GM18507 (cell line): ENCODE measurements at places on chromosomes 2 and 18.

DNA sequence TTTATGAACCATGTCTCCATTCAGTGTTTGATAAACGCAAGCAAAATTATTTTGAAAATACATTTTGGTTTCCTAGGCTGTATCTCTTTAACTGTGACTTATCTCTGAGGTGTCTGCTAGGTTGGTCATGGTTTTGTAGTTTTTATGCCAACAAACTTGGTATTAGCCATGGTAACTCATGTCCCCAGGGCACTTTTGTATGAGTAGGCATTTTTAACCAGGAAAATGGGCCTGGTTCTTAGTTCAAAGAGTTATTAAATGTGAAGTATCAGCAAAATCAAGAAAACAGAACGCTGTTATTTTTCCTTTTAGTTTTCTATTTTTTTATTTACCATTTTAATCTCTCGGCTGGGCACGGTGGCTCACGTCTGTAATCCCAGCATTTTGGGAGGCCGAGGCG is 179.3 kb upstream of the LHCGR start:
- DNase-seq, result no peak

GRCh38 chr2:203706403-203706802 is at the start of gene CD28:
TSS of gene CD28 (plus strand) at chr2:203706639. CDS start at chr2:203706697, 58 bp downstream.
- peak; percentile 75 for DNase-seq

DNA sequence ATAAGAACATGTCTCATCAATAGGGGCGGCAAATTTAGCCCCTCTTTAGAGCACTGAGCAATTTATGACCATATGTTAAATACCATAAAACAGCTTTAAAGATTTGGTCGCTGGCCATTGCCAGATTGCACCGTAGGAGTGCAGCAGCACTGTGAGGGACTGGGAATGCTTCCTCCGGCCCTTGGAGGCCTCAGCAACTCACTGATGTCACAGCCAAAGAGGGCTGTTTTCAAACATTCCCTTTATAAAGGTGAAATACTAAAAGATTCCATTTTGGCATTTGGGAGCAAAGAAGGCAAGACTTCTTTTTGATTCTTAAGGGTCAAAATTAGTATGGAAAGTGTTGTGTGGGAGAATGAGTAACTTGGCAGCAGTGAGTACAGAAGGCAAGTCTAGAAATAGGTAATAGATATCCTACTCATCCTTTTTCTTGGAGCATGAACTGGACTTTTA is 63.7 kb downstream of the BABAM2 start:
- DNase-seq, result no peak

GRCh38 chr2:218293715-218294429 is 1.6 kb upstream of the TMBIM1 start:
- no peak for DNase-seq

- DNase-seq, result no peak
These were observed 233.7 kb upstream of the NCKAP5 start for GRCh38 chr2:133801946-133802345.

DNA sequence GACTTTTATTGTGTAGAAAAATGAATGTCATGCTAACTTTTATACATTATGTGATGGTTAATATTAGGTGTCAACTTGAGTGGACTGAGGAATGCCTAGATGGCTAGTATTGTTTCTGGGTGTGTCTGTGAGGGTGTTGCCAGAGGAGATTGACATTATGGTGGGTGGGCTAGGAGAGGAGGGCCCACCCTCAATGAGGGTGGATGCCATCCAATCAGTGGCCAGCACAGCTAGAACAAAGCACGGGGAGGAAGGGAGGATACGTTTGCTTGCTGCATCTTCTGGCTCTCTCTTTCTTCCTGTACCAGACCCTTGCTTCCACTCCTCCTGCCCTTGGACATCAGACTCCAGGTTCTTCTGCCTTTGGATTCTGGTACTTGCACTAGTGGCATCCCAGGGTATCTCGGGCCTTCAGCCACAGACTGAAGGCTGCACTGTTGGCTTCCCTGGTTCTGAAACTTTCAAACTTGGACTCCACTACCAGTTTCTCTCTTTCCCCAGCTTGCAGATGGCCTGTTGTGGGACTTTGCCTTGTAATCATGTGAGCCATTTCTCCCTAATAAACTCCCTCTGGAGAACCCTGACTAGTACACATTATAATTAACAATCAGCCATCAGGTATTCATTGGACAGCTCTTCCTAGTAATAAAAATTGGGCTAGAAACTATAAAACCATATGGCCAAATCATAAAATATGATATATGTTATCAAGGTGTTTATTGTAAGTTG is 31.7 kb upstream of the ZCCHC2 start:
- DNase-seq, result no peak

DNA sequence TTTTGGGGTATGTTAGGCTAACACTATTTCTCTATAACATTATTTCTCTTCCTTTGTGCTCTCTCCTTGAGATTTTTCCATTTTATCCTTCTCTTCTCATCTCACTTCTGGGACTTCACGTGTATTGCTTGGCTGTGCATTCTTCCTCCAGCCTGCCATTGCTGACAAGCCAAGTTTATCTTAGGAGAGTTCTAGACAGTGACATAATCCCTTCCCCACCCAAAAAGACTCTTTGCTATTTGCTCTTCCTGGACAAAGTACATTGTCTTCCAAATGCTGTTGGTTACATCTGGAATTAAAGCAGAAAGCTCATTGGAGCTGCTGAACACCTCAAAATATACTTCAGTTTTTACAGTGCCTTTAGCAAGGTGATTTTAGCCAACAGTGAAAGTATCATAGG is 8.9 kb downstream of the TSPYL6 start:
- DNase-seq, result no peak

DNA sequence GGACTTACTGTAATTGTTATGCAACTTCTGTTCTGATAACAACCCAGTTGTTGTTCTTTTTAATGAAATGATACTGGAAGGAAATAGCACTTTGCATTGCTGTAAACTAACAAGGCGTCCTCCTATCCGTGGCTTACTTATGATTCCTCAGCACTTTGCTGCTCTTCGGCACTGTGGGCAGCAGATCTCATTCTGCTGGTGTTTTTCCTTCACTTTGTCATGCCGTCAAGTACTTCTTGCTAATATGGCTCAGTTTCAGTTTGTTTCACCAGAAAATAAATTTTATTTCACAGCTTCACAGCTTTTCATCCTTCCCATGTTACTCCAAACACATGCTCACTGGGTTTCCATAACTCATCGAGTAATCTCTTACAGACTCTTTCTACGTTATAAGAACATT is 289.3 kb downstream of the MEIS1 start:
- DNase-seq, result no peak

DNA sequence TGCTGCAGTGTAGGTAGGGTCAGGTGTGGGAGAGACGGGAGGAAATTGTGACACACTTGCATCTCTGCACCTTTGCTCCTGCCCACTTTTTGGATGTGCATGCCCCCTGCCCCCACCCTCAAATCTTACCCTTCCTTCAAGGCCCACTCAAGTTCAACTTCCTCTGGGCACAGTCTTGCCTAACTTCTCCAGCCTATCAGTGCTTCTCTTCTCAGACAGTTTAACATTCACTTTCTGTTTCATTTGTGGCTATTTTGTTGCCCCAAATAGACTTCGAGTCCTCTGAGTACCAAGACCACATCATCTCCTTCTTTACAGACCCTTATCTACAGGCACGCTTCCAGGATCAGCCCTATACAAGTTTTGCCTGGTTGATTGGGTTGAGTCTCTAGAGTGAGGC is 2.7 kb downstream of the ST8SIA5 start:
- DNase-seq, result no peak

- DNase-seq, result no peak
These were observed 204.8 kb downstream of the ANAPC1 start for GRCh38 chr2:111679202-111679601.

DNA sequence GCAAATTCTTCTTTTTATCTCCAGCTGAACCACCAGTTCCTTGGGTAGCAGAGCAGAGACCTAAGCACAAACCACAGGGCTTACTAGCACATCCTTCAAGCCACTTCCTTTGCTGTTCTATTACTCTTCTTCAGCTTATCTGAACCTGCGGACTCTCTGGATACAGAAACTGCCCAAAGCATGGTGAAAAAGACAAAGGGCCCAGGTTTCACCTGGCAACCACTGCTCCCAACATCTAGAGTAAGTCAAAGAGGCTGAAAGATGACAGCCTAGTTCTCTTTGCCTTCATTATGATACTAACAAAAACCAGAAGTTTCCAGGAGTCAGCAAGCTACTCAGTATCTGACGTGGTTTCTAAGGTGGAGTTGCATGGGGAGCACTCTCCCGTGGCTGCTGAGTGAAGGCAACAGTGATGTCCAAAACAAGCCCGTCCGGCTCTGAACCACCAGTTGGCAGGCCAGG is 43.4 kb downstream of the KANSL3 start:
- no peak for DNase-seq

DNA sequence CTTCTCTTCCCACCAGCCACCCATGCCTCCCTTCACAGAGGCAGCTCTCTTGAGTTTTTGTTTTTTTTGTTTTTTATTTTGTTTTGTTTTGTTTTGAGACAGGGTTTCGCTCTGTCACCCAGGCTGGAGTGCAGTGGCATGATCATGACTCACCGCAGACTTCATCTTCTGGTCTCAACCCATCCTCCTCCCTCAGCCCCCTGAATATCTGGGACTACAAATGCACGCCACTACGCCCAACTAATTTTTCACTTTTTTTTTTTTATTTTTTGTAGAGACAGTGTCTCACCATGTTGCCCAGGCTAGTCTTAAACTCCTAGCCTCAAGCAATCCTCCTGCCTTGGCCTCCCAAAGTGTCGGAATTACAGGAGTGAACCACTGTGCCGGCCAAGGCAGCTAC is 161.4 kb downstream of the TRABD2A start:
- no peak for DNase-seq

DNA sequence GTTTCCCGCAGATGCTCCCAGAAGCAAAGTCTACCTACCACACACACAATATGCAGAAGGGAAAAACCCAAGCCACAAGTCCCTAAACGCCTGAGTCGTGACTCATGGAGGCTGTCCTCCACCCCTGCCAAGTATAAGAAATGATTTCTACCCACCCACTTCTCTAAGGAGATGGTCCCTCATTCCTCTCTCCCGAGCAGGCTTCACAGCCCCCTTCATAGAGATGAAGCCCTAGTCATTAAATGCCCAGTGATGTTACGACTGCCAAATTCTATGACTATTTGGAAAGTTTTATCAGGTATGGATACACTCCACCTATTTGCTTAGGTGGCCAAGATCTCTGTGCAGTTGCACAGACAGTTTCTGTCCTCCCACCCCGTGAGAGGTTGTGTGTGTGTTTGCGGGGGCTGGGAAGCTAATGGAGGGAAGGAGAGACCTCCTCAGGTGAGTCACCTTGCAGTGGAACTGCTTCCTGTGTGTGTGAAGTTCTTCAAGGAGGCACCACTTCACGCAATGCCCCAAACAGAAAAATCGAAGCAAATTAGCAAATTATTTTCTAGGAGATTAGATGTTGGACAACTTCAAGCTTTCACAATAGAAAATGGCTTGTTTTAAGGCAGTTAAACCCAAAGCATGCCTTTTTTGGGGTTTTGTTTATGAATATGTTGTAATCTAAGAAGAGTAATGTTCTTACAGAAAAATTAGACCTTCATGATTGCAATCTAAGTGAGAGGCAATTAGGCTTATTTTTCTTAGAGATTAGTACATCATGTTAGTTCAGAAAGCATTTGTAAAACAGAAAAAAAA is 175.2 kb downstream of the TGIF1 start:
- no peak for DNase-seq

GRCh38 chr2:136143603-136144451 is 25.9 kb upstream of the CXCR4 start:
- DNase-seq, result no peak

DNA sequence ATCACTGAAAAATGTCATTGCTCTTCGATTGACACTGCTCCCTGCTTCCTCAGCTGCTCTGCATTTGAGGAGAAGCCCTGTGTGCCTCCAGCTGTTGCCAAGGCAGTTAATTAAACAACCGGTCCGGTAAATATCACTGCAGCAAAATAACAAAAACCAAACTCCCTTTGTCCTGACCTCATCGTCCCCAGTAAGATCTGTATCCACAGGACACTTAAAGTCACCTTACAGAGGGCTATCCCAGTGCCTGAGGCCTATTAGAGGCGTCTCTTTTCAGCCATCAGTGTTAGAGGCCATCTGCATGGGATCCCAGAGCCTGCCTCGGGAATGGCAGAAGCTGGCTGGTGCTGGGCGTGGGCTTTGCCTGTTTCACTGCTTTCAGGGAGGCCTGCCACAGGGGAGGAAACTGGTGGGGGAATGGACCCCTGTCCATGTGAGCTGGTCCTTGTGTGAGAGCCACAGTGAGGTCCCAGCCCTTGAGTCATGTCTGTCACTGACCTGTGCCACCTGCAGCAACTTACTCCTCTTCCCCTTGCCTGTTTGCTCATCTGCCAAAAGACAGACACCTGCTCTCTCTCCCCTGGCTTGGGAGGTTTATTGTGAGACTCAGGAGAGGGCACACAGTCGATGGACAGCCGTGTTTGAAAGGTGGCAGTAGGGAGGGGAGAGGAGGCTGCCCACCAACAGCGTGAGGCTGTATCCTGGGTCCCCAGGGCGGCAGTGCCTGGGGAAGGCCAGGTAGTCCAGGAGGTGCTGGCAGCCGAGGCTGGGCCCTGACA is 117.7 kb upstream of the MCFD2 start:
- DNase-seq, result no peak

DNA sequence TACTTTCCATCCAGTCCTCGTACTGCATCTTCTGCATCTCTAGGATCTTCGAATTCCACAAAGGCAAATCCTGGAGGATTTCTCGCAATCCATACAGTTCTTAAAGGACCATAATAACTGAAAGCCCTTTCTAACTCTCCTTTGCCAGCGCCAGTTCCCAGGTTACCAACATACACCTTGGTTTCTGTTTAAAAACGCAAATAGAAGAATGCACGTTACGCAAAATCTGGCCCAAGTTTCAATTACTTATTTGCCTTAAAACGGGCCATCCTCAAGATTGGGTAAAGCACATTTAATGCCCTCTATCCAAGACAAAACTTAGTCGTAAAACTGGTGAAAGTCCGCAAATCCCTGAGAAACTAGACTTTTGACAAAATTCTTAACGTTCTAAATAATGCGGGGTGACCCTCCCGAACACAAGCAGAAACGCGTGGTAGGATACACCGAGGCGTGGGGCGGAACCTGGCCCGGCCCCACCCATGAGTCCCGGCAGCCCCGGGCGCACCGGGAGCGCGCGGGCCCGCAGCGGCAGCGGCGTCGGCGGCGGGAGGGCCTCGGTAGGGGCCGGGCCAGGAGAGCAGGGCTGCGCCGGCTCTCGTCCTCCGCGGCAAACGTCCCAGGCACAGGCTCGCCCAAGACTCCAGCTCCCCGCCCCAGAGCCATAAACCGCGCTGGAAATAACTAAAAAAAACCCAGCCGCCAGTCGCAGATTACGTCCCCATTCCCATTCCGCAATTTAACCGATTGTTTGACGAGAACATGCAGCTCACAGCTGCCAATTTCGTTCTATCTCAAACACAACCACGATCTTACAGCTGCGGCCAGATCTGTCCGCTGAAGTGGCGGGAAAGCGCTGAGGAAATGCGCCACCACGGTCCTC is 910 bp downstream of the SRSF7 start:
- DNase-seq, result no peak

GRCh38 chr2:88563129-88563528 is 64.1 kb downstream of the EIF2AK3 start:
- DNase-seq, result no peak
